ENCODE measurements at places on chromosomes 5 and 9.

DNA sequence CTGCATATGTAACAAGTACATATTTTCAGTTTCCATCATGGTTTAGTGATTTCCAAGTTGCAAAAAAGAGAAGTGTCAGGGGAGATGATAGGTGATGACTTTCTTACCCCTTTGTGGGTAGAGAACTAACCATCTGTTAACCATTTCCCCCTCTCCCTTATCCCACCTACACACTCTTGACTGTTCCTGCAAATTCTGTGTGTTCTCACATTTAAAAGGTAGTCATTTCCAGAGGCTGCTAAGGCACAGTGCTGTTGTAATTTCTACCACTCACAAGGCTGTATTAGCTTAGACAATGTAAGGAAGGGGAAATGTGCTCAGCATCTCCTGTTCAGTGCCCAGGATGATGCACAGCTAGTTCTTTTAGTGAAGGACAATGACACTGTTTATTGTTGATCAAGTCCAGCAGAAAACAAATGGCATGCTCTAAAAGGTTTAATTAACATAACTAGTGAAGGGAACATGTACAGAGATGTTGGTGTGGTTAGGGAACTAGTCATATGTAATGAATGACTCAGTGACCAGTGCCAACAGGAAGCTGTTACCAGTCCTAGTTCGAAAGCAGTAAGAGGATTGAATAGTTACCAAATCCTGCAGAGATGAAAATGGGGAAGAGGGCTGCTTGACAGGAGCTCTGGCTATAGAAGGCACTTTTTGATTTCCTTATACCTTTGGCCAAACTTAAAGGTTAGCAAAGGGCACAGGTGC lies 165.1 kb downstream of the PLK2 start:
- no peak for DNase-seq

DNA sequence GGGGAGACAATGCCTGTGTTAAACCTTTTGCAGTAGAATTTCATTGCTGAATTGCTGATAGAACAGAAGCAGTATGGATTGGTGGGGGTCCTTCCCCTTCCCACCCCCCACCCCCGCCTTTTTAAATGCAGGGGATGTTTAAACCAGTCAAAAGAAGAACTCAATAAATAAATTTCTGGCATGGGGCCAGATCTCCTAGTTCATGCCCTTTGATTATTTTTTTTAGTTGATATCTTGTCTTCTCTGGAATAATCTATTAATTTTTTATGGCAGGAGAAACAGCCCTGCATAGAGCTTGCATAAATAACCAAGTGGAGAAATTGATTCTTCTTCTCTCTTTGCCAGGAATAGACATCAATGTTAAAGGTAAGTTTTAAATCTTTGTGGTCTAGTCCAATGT lies 72.8 kb downstream of the SLF1 start:
- no peak for DNase-seq

DNA sequence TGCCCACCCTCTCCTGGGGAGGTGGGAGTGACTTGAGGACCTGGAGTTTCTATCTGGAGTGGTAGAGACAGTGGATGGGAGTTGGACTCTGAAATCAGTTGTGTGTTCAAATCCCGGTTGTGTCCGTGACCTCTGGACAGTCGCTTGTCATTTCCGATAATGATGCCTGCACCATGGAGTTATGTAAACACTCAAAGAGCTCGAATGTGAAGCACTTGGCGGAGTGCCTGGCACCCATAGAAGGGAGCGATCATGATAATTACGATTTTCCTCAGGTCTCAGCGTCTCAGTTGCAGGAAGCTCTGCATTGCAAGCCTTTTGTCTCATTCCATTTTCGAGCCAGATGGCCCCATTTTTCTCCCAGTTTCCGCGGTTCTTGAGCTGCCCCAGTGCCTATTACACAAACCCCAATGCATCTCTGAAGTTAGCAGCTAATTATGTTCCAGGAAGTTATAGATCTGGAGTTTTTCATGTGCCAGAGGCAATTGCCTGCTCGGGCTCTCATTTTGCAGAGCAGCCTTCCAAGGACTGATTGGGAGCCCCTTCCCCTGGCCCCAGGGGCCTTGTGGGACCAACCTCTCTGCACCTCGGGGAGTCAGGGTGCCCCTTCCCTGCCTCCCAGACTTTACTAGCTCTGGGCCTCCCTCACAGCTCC lies 175.5 kb upstream of the MVB12B start:
- DNase-seq: no peak

- DNase-seq: no peak
These were observed 81.6 kb upstream of the PRRC1 start for GRCh38 chr5:127435821-127436220.

DNA sequence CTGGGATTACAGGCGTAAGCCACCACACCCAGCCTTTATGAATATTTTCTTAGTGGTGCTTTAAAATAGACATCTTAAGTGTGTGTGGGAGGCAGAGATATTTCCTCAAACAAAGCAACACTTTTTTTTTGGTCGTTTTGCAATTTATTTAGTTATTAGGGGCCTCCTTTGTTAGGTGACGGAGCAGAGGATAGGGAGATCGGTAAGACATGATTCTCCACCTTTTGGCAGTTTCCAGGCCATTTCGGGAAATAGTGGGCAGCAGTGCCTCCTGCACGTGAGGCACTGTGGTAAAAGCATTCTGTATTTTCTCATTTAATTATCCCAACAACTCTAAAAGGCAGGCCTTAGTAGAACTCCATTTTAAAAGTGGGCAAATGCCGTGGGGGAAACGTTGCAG lies 1.9 kb downstream of the OCLN start:
- no peak for DNase-seq

- DNase-seq: no peak
These were observed 24.1 kb downstream of the AQP7 start for GRCh38 chr9:33378121-33378795.

DNA sequence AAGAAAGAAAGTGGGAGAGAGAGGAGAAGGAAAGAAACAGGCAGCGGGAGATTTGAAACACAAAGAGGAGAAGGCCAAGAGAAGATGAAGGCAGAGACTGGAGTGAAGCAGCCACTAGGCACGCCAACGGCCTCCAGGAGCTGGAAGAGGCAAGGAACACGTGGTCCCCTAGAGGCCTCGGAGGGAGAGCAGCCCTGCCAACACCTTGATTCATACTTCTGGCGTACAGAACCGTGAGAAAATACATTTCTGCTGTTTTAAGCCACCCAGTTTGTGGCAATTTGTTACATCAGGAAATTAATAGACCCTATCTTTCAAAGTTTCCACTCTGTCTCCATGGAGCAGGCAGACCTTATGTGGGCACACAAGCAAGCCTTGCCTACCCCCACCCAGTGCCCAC lies 133.4 kb downstream of the ACTL7B start:
- no peak for DNase-seq

DNA sequence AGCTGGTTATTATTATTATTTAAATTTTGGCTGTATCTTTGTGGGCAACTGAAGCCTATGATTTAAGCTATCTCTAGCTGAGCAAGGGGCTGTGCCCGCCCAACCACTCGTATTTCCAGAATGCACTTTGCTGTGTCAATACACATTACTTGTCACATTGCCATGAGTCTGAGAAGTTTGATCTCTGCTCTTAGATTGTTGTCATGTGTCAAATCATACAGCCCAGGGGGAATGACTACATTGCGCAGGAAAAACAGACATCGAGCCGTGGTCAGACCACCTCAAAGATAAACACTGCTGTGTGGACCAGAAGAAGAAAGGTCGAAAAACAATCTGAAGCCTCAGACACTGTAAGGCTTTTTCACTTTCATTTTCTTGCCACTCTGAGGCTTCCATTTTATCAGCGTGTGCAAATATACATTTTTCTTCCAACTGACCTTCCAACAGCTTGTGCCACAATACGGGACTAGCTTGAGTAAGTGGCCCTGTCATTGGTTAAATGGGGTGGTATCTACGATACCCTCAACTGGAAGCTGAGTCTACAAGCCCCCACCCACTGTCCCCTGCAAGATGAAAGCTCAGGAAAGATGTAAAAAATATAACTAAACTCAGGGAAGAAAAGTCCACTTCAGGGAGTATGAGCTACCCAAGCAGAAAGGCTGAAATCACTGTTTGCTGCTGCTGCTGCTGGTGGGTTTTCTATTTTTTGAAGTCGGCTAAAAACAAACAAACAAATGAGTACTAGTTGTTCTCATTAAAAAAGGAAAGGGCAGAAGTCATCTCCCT lies 603.0 kb downstream of the BNC2 start:
- no peak for DNase-seq

DNA sequence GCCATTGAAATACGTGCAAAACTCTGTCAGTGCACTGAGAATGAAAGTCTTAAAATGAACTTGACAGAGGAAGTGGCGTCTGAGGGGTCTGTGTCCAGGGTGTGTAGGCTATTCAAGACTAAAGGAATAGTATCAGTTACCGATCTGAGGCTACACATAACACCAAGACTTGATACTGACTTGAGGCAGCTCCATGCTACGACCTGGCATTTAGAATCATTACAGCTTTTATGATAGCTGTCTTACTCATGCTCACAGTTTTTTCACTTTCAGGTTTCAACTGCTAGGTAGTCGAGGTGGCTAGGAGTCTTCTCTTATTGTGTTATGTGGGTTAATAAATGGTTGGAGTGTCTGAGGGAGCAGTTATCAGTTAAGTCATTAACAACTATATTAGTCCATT lies 92.8 kb upstream of the SLCO6A1 start:
- DNase-seq: no peak

DNA sequence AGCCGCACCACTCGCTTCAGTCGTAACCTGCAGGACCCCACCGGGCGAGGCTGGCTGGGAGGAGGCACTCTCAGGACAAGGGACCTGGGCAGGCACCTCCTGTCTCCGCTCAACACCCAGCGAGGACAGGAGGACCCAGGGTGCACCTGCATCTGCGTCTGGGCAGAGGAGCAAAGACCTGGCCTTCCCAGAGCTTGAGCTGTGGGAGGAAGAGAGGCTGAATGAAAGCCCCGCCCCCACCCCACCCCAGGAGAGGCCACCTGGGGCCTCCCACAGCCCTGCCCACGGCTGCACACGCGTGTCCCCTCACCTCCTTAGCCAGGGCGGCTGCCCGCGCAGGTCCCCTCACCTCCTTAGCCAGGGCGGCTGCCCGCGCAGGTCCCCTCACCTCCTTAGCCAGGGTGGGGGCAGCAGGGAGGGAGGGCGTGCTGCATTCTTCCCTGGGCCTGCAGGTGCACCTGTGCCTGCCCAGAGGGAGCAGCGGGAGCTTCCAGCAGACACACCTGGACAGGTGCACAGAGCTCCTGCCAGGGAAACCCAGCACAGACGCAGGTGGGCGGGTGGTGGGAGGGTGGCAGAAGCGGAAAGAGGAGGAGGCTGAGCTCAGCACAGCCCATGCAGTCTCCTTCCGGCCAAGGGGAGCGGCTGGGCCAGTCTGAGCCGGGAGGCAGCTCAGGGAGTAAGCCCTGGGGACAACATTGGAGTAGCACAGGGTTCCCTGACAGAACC lies 18.5 kb upstream of the SLC12A7 start:
- DNase-seq: no peak

DNA sequence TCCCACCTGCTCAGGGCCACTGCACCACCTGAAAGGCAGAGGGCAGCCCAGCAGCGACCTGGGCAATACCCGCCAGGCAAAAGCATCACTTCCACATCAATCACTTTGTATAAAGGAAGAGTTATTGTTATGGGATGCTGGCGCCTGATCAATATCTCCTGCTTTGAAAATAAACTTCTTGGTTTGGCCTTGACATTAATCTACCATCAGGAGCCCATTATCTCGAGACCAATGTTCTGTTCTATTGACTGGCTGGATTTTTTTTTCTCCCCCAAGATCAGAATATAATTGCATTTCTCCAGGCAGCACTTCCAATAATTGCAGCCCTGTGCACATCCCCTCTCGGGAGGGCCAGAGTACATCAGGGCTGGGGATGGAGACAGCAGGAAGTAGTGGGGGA lies 44.4 kb upstream of the SAP30L start:
- no peak for DNase-seq

- DNase-seq: no peak
These were observed 8.4 kb upstream of the CERCAM start for GRCh38 chr9:128412120-128412790.

DNA sequence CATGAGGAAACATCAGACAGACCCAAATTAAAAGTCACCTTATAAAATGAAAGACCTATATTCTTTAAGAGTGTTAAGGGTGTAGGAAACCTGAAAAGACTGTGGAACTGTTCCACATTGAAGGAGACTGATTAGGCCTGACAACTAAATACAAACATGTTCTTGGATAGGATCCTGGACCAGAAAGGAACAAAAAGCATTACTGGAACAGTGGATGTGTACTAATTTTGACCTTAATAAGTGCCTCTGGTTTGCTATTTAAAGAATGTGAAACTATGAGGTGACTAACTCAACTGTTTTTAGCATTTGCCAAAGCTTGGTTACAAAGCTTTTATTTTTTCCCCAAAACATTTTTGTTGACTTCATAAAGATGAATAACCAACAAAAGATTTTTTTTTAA lies 340.6 kb downstream of the CAAP1 start:
- DNase-seq: no peak

GRCh38 chr9:90801241-90801972 lies at the start of gene SYK:
TSS of gene SYK (plus strand) at chr9:90801819. CDS start at chr9:90843899, 42,080 bp downstream.
- DNase-seq: no peak

DNA sequence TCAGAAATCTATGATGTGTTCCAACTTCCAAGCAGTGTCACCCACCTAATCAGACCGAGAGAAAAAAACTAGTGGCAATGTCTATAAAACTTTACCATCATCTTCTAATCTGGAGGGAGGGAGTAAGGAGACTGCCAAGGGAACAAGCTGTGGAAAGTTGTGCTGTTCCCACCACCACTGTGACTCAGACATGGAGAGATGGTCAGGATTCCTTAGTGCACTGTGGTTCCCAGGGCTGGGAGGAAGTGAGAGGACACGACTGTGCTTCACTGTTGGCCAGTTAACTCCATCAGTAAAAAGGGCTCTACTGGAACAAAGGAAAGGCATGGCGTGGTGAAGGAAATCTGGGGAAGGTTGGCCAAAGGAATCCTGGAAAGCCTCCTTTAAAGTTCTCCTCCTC lies 18.8 kb downstream of the TICAM2 start:
- DNase-seq: no peak

DNA sequence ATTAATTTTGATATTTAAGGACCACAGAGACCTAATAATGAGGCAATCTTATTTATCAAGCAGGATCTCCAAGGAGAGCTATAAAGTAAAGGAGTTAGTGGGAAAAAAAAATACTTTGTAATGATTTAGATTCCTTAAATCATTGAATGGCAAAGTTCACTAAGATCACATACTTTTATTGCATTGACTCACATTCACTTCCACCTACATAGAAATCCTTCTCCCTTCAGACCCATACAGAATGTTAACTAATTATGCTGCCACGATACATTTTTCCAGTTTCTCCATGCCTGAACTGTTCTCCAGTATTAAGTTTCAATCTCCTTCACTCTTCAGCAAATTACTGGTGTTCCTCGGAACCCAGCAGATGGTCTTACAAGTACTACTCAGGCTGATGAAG lies 388.7 kb downstream of the EFNA5 start:
- no peak for DNase-seq

DNA sequence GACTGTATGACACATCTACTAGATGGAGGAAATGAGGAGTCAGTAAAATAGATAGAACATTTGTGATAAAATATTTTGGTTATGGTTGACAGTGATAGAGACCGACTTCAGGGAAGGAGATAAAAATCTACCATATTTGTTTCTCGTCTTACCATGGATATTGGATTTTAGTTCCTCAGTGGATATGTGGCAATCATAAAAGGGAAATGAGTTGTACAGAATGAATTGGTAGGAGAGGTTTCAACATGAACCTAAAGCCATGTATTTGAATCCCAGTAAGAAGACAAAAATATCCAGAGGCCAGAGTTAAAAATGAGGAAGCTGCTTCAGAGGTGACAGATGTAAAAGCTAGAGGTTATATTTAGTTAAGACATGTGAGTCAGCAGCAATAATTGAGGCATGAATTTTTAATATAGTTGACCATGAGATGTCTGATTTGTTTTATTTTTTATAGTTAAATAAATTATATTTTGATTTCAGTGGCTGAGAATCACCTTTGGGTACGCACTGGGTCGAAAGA lies 480.4 kb upstream of the TUSC1 start:
- no peak for DNase-seq

All from stimulated activated CD8-positive, alpha-beta memory T cell treated with anti-CD3 and anti-CD28 coated beads, Interleukin-4, amount 100 ng/mL, for 4 hours (primary cell).